Articular chondrocyte of knee joint (primary cell): ENCODE measurements at places on chromosomes 1 and 21. TPM values are rescaled to one million over a fixed set of nuclear protein-coding genes. Genes with fewer than 3 reads are reported as not detected.

The RAB3B gene
- 7.2 and 7.9 TPM in 2 replicates for total RNA-seq

The TNFSF4 gene
- total RNA-seq, result 0.39 and 0.65 TPM in 2 replicates

The LDLRAP1 gene
- 34.5 and 45.2 TPM in 2 replicates for total RNA-seq

The PLA2G2C gene
- total RNA-seq, result not detected in 2 replicates
